ENCODE measurements at places on chromosomes 7 and 10. TPM values are rescaled to one million over a fixed set of nuclear protein-coding genes. Genes with fewer than 3 reads are reported as not detected.

DNA sequence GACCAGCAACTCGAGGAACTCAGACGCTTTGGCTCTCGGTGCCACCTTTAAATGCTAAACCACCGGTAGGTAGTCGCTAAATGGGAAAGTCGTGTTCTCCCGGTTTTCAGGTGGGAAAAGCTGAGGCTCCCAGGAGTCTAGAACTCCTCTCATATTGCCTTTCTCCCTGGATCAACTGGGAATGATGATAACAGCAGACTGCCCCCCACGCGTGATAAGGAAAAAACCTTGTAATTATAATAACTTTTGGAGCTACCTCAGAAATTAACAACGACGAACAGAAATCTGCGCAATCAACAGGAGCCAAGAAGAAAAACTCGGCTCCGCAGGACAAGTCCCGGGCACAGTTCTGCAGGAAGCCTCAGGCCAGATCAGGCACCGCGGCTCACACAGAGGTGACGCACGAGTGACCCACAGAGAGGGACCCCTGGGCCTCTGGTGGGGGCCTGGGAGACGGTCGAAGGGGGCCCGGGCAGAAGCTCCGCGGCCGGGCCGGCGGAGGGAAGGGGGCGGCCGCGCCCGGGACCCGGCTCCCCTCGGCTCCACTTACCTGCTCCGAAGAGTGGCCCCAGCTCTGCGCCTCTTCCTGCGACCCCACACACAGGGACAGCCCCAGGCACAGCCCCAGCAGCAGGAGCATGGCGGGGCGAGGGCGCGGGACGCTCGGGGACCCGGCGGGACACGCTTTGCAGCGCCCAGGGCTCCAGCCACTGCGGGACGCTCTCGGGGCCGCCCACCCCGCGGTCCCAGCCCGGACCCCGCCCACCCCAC lies at the start of gene ITIH5:
Gene ITIH5, minus strand, starts transcription at position 714 of the 771 bp plus-strand sequence. Its CDS starts 74 bp downstream, at position 640.
- peak; percentile 45 for DNase-seq

GRCh38 chr7:135742371-135742770 lies 6.2 kb downstream of the FAM180A start:
- DNase-seq: no peak

GRCh38 chr7:112495156-112495788 lies 14.5 kb downstream of the LSMEM1 start:
- DNase-seq: no peak

DNA sequence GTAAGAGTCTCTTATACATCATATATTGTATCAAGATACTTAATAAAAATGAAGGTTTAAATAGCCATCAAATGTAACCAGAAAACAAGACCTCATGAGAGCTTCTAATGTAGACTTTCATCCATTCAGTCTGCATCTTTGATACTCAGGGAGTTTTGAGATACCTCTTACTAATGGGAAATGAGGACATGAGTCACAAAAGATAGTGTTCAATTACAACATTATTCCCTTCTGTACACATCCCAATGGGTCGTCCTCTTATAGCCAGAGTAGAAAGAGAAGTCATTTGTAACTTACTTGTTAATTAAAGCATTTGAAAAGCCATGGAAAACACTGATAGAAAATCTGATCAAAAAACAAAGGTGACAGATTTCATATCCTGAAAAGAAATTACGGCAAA lies 19.4 kb downstream of the SHTN1 start:
- DNase-seq: no peak

DNA sequence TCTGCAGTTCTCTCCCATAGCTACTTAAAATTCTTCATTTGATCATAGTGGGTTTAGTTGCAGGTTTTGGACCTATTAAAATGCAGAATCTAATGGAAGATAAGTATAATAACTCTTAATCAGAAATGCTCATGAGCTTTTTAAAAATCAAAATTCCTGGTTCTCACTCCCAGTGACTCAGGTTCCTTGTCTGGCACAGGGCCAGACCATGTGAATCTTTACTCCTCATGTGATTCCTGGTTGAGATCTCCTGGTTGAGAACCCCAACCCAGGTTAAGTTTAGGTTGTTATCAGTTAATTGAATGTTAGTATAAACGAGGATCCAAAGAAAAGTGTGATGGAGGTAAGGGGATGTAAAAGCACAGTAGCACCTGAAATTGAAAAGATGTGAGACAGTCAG lies 17.5 kb upstream of the TRUB1 start:
- no peak for DNase-seq

DNA sequence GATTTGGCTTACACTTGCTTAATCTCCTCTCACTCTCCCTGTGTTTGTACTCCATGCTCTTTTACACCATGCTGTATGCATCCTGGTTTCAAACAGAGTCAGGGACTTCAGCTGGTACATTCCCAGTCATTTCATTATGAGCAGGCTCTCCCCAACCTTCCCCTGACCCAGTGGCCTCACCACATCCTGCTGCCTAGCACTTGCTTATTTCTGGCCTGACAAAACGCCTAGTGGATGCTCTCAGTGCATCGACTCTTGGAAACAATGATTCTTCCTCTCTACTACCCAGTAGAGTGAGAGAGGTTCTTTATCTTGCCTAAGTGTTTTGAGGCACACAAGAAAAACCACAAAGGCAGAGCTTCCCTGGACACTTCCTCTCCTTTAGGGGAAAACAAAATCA lies 63.4 kb downstream of the CAV1 start:
- DNase-seq: no peak

- DNase-seq: no peak
These were observed 358.1 kb upstream of the TPK1 start for GRCh38 chr7:145193951-145194350.

Gene CLEC2L
- total RNA-seq: 0.83 TPM

Gene PON3
- 0.56 TPM for total RNA-seq

- DNase-seq: no peak
These were observed 487.6 kb upstream of the MGMT start for GRCh38 chr10:128979405-128979804.

GRCh38 chr7:157637216-157637949 lies 300.6 kb downstream of the DNAJB6 start:
- DNase-seq: no peak

- DNase-seq: no peak
These were observed 558.3 kb upstream of the FOXK1 start for GRCh38 chr7:4123823-4124222.

- DNase-seq: no peak
These were observed 10.8 kb upstream of the LIPA start for GRCh38 chr10:89262086-89263051.

Gene PIP
- not detected for total RNA-seq

GRCh38 chr10:89494575-89494974 lies 40.8 kb downstream of the SLC16A12 start:
- no peak for DNase-seq

- no peak for DNase-seq
These were observed 208.5 kb upstream of the NRP1 start for GRCh38 chr10:33542752-33543505.

DNA sequence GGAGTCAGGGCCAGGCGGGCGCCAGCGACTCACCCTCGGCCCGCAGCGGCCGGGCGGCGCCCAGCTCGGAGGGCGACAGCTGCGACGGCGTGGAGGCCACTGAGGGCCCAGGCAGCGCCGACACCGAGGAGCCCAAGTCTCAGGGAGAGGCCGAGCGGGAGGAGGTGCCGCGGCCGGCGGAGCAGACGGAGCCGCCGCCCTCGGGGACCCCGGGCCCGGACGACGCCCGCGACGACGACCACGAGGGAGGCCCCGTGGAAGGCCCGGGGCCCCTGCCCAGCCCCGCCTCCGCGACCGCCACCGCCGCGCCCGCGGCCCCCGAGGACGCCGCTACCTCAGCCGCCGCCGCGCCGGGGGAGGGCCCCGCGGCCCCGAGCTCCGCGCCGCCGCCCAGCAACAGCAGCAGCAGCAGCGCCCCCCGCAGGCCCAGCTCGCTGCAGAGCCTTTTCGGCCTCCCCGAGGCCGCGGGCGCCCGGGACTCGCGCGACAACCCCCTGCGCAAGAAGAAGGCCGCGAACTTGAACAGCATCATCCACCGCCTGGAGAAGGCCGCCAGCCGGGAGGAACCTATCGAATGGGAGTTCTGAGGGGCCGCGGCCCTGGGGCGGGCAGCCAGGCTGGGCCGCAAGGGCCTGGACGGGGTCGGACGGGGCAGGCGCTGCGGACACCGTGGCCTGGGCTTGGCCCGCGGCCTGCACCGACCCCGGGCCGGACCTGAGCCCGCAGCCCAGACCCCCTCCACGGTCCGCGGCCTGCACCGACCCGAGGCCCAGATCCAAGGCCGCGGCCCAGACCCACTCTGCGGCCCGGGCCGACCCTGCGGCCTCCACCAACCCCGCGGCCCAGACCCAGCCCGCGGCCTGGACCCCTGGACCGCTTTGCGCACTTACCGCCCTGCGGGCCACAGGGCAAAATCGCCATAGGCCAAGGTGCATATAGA lies 37.9 kb upstream of the SH2B2 start:
- DNase-seq: no peak

GRCh38 chr7:130669085-130669700 lies 645 bp upstream of the COPG2 start:
- DNase-seq: no peak

Gene LIPM
- total RNA-seq: not detected

Data from Right ventricle myocardium superior (tissue), 1 donor.